ENCODE measurements at places on chromosomes 16 and 17. TPM values are rescaled to one million over a fixed set of nuclear protein-coding genes. Genes with fewer than 3 reads are reported as not detected.

- DNase-seq: no peak
Observed at GRCh38 chr16:20878682-20879147, 21.4 kb downstream of the DCUN1D3 start.

DNA sequence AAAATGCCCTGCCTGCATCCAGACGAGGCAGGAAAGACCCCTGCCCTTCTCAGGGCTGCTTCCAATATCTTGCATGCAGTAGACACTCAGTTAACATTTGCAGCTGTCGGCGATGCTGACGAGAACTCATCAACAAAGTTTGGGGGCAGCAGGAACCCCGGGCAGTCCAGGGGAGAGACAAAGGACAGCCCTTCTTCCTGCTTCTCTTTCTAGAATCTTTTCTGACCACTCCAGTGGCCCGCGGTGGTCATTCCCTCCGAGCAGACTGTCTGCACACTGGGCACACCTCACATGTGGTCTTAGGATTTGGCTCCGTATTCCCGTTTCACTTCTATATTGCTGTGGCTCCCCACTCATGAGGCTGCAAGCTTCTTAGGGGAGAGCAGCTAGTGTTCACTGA is 31.0 kb upstream of the MFSD6L start:
- no peak for DNase-seq

Gene NPIPB6
- total RNA-seq: 3.1 TPM

DNA sequence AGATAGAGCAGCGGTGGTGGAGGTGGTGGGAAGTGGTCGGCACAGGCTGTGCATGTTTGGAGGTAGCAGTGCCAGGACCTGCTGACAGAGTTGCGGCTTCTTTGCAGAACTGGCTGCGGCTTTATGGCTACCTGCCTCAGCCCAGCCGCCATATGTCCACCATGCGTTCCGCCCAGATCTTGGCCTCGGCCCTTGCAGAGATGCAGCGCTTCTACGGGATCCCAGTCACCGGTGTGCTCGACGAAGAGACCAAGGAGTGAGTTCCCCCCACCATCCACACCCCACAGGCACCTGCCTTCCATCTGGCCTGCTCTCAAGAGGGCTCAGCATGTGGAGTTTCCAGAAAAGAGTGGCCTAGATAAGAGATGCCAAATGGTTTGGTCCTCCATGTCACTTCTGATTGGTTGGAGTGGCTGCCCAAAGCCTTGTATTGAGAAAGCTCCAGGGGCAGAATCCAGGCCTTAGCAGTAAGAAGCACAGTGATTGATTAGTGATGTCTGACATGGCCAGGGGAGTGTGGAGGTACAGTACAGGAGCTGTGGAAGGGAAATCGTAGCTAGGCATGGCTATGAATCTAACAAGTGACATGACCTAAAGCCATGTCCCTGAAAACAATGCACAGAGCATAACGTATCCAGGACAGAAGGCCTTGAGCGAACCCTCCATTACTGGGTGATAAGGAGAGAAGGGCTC is 12.0 kb downstream of the MMP15 start:
- no peak for DNase-seq

Data from glutamatergic neuron (in vitro differentiated cells).